Testis (tissue), 5 donors: ENCODE measurements at places on chromosomes 5 and 9. TPM values are rescaled to one million over a fixed set of nuclear protein-coding genes. Genes with fewer than 3 reads are reported as not detected.

DNA sequence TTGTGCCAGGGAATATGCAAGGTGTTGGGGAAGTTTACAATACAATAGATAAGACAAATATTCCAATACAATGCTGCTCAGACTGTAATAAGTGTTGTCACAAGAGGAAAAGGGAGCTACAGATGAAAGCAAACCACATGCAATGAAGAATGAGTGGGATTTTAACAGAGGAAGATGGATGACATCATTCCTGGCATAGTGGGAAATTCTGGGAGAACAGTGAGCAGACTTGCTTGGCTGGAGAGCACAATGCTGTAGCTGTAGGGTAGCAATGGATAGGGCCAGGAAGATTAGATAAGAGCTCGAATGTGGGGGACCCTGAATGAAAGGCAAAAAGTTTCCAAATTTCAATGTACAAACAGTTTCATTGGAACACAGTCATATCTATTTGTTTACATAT lies 9.5 kb upstream of the DPYSL3 start:
- no peak overlapping the region for H3K4me3 ChIP-seq
- no peaks in the 10 kb centered on the region for H3K4me1 ChIP-seq
- no peak for DNase-seq

GRCh38 chr9:113654605-113655428 lies 191.3 kb downstream of the RGS3 start:
- peak overlapping the region; percentile 6 for H3K27ac ChIP-seq
- no peak overlapping the region for H3K4me3 ChIP-seq
- DNase-seq = peak; percentile 72

- H3K4me1 ChIP-seq = no peaks in the 10 kb centered on the region
- no peak for DNase-seq
- H3K4me3 ChIP-seq = no peak overlapping the region
- no peaks in the 10 kb centered on the region for H3K27me3 ChIP-seq
- no peak overlapping the region for H3K27ac ChIP-seq
- no peaks in the 10 kb centered on the region for H3K36me3 ChIP-seq
Measured at GRCh38 chr5:5523066-5523505, 100.6 kb downstream of the ICE1 start.

DNA sequence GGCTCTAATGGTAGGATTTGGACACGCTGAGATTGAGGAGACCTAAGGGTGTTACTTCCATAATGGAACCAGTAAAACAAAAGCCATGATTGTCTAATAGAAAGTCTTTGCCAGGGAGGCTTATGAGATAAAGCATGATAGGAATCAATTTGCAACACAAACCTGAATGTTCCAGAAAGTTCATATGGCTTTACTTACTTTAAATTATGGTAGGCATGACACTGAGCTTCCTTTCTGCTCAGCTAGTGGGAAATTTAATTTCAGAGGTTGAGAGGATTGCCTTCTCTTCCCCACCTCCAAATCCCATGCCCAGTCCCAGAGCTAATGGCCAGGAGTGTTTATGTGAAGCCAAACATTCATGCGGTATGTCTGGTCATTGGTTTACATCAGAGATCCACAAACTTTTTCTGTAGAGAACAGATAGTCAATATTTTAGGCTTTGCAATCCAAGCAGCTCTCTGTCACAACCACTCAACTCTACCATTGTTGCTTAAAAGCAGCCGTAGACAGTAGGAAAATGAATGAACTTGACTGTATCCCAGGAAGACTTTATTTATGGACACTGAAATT lies 114.5 kb downstream of the UGCG start:
- H3K4me1 ChIP-seq = peaks cover 12% of the 10 kb centered on the region
- no peaks in the 10 kb centered on the region for H3K36me3 ChIP-seq
- DNase-seq = no peak

GRCh38 chr9:114156657-114157421 lies 1.5 kb downstream of the COL27A1 start:
- H3K27ac ChIP-seq = no peak overlapping the region
- no peaks in the 10 kb centered on the region for H3K36me3 ChIP-seq
- no peaks in the 10 kb centered on the region for H3K27me3 ChIP-seq
- H3K4me1 ChIP-seq = peaks cover 15% of the 10 kb centered on the region
- H3K4me3 ChIP-seq = peak overlapping the region; percentile 52

DNA sequence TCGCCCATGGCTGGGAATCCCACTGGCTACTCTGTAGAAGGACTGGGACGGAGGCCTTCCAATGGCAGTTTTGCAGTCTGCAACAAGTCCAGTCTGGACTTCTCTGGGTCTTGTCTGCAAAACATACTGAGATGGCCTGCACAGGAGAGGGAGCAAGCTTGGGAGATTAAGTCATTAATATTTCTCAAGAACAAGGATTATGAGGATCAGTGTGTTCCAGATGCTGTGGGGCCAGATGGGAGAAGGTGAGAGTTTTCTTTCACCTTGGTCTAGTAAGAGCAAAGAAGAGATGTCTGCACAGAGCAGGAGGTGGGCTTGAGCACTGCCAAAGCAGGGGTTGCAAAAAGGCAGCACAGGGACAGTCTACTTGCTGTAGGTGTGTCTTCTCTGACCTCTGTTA lies at the start of gene PDE6A:
Gene PDE6A (minus strand): TSS at position 128 of the 400 bp plus-strand sequence. CDS start 120 bp downstream, at position 8.
- H3K36me3 ChIP-seq = no peaks in the 10 kb centered on the region
- no peak for DNase-seq
- no peak within 1 kb of the TSS for H3K27ac ChIP-seq
- H3K4me3 ChIP-seq = no peak within 1 kb of the TSS
- H3K4me1 ChIP-seq = peaks cover 5% of the 10 kb centered on the region

- no peak overlapping the region for H3K4me3 ChIP-seq
- DNase-seq = no peak
- H3K27me3 ChIP-seq = no peaks in the 10 kb centered on the region
- H3K36me3 ChIP-seq = no peaks in the 10 kb centered on the region
- no peaks in the 10 kb centered on the region for H3K4me1 ChIP-seq
- H3K27ac ChIP-seq = no peak overlapping the region
Measured at GRCh38 chr9:95478335-95478734, 38.4 kb downstream of the PTCH1 start.

- no peaks in the 10 kb centered on the region for H3K36me3 ChIP-seq
- no peaks in the 10 kb centered on the region for H3K4me1 ChIP-seq
- no peak overlapping the region for H3K27ac ChIP-seq
- no peak for DNase-seq
Measured at GRCh38 chr9:26243029-26243697, 564.9 kb upstream of the TUSC1 start.

GRCh38 chr5:91499943-91500531 lies 116.9 kb upstream of the ARRDC3 start:
- no peaks in the 10 kb centered on the region for H3K27me3 ChIP-seq
- H3K36me3 ChIP-seq = no peaks in the 10 kb centered on the region
- no peak for DNase-seq
- H3K4me3 ChIP-seq = no peak overlapping the region

DNA sequence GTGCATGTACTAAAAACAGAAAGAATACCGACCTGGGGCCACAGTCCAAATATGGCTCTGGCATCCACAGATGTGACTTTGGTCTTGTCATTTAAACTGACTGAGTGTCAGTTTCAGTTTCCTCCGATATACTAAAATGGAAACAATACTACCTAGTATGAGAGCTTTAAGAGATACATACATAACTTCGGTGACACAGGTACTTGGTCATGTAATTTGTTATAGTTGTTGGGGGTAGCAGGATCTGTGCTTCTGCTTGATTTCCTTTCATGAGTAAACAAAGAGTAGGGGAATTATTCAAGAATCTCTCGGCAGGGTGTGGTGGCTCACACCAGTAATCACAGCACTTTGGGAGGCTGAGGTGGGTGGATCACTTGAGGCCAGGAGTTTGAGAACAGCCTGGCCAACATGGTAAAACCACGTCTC lies 32.1 kb downstream of the MTMR12 start:
- no peak overlapping the region for H3K4me3 ChIP-seq
- H3K27ac ChIP-seq = no peak overlapping the region
- no peaks in the 10 kb centered on the region for H3K36me3 ChIP-seq
- H3K4me1 ChIP-seq = peaks cover 8% of the 10 kb centered on the region
- DNase-seq = no peak

- no peak for DNase-seq
- peaks cover 28% of the 10 kb centered on the region for H3K4me1 ChIP-seq
Measured at GRCh38 chr5:151093476-151093889, 12.6 kb upstream of the TNIP1 start.

- H3K36me3 ChIP-seq = no peaks in the 10 kb centered on the region
- H3K4me3 ChIP-seq = no peak overlapping the region
- peaks cover 2% of the 10 kb centered on the region for H3K4me1 ChIP-seq
- no peak for DNase-seq
Measured at GRCh38 chr5:177507596-177508220, 1.9 kb downstream of the DOK3 start.

DNA sequence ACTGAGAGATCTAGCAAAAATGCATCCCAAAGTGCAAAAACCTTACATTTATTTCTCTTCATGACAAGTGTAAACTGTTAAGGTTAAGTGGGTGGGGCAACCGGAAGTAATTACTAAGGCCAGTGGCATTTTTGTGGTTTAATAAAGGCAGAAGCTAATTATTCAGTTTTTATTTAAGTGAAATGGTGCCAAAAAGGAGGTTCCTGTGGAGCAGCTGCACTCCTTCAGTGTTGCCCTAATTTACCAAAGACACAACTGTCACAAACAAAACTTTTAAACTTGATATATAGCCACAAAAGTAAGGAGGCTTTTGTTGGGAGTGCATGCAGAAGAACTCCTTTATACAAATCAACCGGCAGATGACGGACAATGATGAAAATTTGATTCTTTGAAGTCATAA lies 81.6 kb downstream of the NDUFS4 start:
- no peak overlapping the region for H3K27ac ChIP-seq
- H3K4me1 ChIP-seq = no peaks in the 10 kb centered on the region
- H3K36me3 ChIP-seq = no peaks in the 10 kb centered on the region
- H3K4me3 ChIP-seq = no peak overlapping the region
- H3K27me3 ChIP-seq = no peaks in the 10 kb centered on the region
- no peak for DNase-seq

DNA sequence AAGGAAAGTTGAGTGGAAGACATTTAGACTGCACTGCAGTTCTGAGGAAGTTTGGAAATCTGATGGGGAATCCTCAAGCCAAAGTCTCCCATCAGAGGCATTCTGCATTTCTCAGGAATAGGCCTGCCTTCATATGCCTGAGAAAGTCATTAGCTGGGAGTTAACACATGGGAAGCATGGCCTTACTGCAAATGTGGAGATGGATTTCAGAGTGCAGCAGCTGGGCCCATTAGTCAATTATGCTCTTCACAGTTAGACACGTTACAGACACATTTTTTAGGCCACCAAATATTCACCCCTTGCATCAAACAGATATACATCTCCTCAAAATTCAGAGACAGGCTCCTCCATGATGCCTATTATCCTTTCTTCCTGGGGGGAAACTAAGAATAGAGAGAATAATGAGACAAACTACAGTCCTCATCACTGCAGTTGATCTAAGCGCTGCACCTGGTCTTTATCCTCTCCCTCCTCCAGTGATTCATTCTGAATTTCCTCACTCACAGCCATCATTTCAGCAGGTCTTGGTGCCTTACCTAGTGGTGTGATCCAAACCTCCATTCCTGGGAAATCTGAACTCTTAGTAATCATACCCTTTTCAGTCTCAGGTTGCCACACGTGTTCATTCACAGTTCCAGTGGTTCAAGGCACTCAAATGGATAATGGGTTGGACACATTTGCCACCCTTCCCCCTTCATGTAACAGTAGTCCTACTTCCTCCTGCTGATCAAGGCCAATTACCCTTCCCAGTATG lies 47.9 kb upstream of the PPP2CA start:
- DNase-seq = no peak
- H3K27me3 ChIP-seq = no peaks in the 10 kb centered on the region
- H3K36me3 ChIP-seq = no peaks in the 10 kb centered on the region
- no peaks in the 10 kb centered on the region for H3K4me1 ChIP-seq
- H3K27ac ChIP-seq = no peak overlapping the region

The F2RL1 gene
- polyA plus RNA-seq = 2.3 TPM

The ABO gene
- polyA plus RNA-seq = 10.4 TPM

The TIMD4 gene
- polyA plus RNA-seq = 197 TPM

The SERF1A gene
- 4.0 TPM for polyA plus RNA-seq
